ENCODE measurements at places on chromosomes 12 and 14. TPM values are rescaled to one million over a fixed set of nuclear protein-coding genes. Genes with fewer than 3 reads are reported as not detected.

Gene SERPINA10
- total RNA-seq: not detected

Gene GARIN6
- not detected for total RNA-seq

Gene KRT4
- 0.22 TPM for total RNA-seq

Gene SPIC
- not detected for total RNA-seq

Gene MYO1H
- not detected for total RNA-seq

Gene METTL25
- total RNA-seq: 27.1 TPM

Gene HOXC12
- total RNA-seq: not detected

Gene B4GALNT3
- total RNA-seq: 0.11 TPM

- no peak for DNase-seq
Observed at GRCh38 chr12:51663390-51663789, 72.4 kb downstream of the SCN8A start.

GRCh38 chr12:128554546-128555304, 269.0 kb downstream of the SLC15A4 start:
- no peak for DNase-seq

DNA sequence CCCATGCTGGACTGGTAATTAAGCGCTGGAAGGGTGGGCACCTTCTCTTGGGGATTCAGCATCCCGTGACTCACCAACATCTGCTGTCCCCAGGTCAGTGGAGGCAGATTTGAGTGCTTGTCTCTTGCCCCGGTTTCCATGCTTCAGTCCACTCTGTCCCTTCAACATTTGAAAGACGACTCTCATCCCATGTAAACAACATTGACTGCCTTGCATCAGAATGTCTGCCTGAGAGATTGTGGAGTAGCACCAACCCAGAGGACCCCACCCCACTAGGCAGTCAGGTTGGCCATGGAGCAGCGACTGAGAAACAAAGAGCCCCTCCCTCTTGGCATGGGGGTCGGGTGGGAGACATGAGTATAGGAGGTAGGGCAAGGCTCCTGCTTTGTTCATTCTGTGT, 4.9 kb upstream of the STAC3 start:
- DNase-seq: no peak

DNA sequence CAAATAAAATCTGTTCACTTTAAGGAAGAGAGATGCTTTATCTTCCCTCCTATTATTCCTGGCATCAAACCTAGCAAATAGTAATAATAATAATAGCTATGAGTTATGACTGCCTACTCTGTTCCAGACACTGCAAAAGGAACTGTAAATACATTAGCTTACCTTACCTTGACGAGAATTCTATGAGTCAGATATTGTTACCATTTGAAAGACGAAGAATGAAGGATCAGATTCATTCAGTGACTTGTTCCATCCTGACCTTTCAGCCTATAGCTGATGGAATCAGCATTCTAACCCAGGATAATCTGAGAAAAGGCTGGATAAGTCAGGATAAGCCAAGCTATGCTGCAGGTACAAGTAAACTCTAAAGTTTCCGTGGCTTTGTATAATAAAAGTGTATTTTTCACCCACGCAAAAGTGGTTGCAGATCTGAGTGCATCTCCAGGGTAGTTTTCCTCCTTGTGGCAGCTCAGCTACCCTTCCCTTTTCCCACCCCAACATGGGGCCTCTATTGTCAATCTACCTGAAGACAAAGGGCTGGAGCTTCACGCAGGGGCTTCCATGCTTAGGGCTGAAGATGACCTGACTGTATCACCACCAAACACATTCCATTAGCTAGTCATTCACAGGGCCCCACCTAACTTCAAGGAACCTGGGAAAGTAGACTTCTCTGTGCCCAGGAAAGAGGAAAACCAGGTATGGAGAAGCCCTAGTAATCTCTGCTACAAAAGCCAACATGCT, 57.2 kb upstream of the CCND2 start:
- no peak for DNase-seq
